ENCODE measurements at places on chromosomes 1 and 21.

GRCh38 chr21:24259241-24259640 lies 1348.0 kb downstream of the MRPL39 start:
- DNase-seq: no peak

GRCh38 chr1:75796376-75797272 lies at the start of gene MSH4:
Gene MSH4, plus strand, starts transcription at chr1:75796882. Its CDS starts 104 bp downstream, at chr1:75796986.
- no peak for DNase-seq

- DNase-seq: no peak
Measured at GRCh38 chr1:154753426-154753825, 116.7 kb downstream of the KCNN3 start.

GRCh38 chr1:116106646-116107045 lies 4.6 kb upstream of the MAB21L3 start:
- no peak for DNase-seq

GRCh38 chr1:165586398-165586797 lies 42.6 kb downstream of the LRRC52 start:
- DNase-seq: no peak

DNA sequence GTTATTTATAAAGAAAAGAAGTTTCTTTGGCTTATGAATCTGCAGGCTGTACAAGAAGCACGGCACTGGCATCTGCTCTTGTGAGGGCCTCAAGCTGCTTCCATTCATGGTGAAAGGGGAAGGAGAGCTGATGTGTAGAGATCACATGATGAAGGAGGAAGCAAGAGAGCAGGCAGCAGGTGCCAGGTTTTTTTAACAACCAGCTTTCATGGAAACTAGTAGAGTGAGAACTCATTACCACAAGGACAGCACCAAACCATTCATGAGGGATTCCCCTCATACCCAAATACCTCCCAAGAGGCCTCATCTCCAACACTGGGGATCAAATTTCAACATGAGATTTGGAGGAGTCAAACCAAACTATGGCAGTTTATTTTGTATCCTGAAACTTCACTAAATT lies 85.8 kb upstream of the CAMK1G start:
- DNase-seq: no peak

- no peak for DNase-seq
Measured at GRCh38 chr1:81851217-81851616, 50.5 kb downstream of the ADGRL2 start.

GRCh38 chr1:77089756-77090155 lies 129.5 kb downstream of the PIGK start:
- no peak for DNase-seq

DNA sequence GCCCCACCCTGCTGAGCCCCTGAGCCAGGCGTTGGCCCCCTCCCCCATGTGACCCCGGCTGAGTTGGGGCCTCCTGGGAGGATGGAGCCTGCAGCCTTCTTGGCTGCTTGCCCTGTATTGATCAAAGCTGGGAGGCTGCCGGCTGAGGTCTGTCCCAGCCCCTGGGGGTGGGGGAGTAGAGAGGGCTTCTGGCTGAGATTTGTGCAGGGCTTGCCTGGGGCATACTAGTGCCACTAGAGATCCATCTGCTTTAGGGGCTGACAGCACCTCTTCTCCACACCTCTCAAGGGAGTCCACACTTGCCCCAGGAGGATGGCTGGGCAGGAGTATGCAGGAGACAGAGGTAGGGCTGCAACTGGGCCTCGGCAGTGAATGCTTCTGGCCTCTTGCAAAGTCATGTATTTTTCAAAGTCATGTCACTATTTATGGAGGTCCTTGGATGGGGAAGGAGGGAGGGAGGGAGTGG lies 53.6 kb upstream of the SSBP3 start:
- DNase-seq: no peak

DNA sequence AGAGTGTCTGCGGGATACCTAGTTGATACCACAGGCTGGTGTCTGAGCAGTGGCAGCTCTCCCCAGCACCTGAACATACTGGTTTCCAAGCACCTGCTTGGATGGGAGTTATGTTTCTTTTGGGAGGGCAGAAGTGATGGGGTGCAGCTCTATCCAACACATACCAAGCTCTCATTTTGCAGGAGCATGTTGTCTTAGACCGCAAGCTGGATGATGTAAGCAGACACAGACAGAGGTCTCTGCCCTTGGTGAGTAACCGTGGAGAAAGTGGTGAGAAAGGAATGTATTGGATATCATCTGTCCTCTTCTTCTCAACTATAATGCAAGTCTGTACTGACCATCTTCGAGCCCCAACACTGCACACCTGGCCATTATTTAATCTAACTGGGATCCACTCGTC lies 37.4 kb downstream of the ZNF496 start:
- DNase-seq: no peak

GRCh38 chr1:79741720-79742421 lies 735.3 kb upstream of the ADGRL4 start:
- DNase-seq: no peak

- no peak for DNase-seq
Measured at GRCh38 chr1:62481681-62482080, 44.8 kb downstream of the USP1 start.

DNA sequence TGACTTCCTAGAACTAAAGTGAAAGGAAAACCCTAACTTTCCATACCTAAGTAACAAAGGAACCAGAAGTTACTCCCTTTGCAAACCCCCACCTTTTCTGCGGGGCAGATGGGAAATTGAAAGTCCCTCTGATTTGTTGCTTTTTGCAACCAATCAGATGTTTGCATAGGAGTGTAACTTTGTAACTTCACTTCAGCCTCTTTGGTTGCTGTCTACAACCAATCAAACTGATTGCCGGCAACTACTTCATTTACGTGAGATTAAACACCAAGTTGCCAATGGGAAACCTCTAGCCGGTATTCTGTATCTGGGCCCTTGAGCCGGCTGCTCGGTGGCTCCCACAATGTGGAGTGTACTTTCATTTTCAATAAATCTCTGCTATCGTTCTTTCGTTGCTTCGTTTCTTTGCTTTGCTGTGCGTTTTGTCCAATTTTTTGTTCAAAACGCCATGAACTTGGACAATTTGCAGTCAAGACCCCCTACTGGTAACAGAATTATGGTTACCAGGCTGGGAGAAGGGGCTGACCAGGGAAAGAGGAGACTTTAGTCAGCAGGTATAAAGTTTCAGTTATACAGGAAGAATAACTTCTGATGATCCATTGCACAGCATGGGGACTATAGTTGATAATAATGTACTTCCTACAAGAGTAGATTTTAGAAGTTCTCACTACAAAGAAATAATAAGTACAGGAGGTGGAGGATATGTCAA lies 69.2 kb upstream of the RGS2 start:
- DNase-seq: no peak

DNA sequence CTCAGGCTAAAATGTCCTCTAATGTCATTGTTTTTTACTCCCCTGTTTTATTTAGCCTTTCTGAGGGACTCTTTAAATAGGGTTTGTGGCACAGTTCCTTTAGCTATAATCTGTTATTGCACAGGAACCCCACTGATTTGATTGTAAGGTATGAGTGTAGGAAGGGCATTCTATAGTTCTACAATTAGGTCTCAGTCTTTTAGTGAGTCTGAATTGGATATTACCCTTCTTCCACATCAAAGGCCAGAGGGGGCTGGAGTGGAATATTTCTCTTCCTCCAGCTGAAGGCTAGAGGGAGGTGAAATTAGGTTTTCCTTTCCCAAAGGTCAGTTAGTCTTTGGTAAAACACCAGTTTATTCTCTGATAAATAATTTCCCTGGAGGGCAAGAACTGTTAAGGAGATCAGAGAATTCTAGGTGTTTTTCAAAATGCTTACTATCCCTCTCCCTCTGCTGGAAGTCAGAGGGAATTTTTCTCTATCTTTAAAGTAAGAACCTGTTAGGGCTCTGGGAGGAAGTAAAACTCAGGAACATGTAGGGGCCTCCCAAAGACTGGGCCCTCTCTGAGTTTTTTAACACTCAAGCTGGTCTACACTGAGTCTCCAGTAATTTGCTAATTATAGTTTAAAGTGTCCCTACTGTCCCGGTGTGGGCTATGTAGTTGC lies 176.3 kb upstream of the ZNHIT6 start:
- DNase-seq: no peak

DNA sequence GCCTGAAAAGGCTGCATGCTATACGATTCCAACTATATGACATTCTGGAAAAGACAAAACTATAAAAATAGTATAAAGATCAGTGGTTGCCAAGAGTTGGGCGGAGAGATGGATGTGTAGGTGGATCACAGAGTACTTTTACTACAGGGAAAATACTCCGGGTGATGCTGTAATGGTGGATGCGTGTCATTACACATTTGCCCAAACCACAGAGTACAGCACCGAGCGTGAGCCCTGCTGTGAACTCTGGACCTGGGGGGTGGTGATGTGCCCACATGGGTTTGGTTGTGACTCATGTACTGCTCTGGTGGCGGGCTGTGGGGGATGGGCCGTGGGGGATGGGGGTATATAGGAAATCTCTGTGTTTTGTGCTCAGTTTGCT lies 162.7 kb upstream of the COL6A1 start:
- DNase-seq: peak; percentile 72

GRCh38 chr1:155002464-155003226 lies at the start of gene ZBTB7B:
Gene ZBTB7B, plus strand, starts transcription at chr1:155002802. Its CDS starts 11,859 bp downstream, at chr1:155014661.
- DNase-seq: no peak

DNA sequence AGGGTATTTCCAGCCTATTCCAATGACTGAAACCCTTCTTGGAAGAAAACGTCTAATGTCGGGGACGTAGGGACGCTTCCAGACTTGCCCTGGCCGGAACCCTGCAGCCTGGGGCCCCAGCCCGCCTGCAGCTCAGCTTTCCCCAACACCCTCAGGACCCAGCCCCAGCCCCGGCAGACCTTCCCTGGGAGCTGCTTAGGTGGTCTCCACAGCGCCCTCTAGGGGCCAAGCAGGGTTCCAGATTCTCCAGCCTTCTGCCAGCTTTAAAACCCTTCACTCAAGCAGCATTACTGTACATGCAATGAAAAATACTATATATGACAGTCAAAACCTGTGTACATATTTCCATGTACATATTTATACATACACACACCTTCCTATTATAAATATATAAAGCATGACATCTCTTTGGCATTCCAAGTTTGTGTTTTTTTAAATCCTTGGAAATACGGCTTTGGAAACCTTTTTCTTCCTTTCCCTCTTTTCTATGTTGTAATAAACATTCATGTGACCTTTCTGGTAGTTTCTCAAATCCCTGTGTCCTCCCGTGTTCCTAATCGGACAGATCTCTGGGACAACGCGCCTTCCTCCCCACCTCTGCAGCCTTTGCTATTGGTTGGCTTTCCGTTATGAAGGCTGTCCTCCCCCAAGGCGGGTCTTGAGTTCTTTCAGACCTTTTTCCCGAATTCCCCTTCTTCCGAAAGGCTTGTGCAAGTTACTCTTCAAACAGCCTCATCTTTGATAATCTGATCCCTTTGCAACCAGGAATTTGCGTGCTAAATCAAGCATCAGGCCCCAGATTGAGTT lies 60.3 kb downstream of the STUM start:
- DNase-seq: peak; percentile 58

DNA sequence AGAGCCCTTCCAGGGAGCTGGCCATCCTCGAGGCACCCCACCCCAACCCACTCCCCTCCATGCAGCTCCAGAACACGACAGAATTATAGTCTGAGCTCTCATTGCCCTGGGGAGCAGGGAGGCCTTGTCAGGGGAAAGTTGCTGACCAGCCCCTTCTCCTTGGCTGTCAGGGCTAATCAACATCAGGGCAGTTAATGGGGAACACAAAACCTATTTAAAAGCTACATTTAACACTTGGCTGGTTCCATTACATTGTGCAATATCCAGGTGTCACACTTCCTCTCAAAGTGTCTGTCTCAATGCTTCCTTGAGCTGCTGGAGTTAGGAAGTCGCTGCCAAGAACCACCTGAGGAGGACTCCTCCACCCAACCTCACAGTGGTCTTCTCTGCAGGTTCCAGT lies 111.8 kb upstream of the GRIK3 start:
- no peak for DNase-seq

DNA sequence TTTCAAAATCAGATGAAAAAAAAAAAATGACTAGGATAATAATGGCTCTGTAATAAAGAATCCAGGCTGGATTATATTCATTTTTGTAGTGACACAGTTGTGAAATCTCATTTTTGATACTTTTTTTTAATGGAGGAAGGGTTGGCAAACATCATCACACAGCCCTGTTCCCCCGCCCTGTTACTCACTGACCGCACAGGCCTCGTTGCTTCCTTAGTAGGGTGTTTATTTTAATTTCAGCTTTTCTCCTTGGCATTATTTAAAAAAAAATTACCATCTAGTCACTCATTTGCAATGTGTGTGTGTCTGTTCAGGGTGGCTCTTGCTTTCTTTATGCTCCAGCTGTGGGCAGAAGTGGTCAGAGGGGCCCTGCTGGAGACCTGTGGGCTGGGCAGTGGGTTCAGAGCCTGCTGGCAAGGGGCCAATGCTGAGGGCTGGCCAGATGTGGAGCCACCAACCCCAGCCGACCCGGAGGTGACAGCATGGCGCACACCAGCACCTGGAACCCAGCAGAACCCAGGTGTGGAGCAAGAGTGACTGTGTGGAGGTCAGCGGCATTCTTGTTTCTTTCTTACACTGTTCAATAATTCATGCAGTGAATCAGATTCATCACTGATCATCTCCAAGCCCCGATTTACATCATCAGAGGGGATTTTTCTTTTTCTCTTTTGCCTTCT lies 44.6 kb downstream of the ZSCAN20 start:
- no peak for DNase-seq

GRCh38 chr21:38383411-38384237 lies 114.7 kb downstream of the ERG start:
- no peak for DNase-seq

GRCh38 chr1:157739229-157739901 lies 37.6 kb downstream of the FCRL2 start:
- DNase-seq: no peak

- DNase-seq: no peak
Measured at GRCh38 chr1:66346873-66347272, 187.1 kb upstream of the SGIP1 start.

DNA sequence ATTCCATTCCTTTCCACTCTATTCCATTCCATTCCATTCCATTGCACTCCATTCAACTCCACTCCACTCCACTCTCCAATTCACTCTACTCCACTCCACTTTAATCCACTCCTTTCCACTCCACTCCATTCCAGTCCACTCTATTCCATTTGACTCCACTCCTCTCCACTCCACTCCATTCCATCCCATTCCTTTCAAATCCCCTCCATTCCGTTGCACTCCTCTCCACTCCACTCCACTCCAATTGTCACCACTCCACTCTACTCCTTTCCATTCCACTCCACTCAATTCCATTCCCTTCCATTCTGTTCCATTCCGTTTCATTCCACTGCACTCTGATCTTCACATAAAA lies 2563.7 kb upstream of the TPTE start:
- no peak for DNase-seq

GRCh38 chr1:43772978-43773377 lies 65.6 kb downstream of the ST3GAL3 start:
- DNase-seq: peak; percentile 7

GRCh38 chr1:157880621-157881020 lies 39.0 kb upstream of the CD5L start:
- DNase-seq: no peak

DNA sequence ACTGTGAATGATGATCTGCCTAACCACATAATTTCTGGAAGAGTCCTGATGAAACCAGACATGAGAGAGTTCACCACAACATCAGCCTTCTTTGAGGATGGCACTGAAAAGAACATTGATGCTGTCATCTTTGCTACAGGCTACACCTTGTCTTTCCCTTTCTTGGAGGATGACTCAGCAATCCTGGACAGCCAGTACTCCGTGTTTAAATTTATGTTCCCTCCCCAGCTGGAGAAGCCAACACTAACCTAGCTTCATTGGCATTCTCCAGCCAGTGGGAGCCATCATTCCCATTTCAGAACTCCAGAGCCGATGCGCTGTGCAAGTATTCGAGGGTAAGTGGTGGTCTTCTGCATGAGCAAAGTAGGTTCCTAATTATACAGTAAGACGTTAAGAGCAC lies 164.1 kb upstream of the POGK start:
- no peak for DNase-seq

GRCh38 chr1:205407970-205408369 lies 13.9 kb downstream of the LEMD1 start:
- no peak for DNase-seq

Data from CD14-positive monocyte (primary cell).